ENCODE measurements at places on chromosomes 1 and 21.
A peak's percentile ranks its signal among the peaks of the same experiment; 100 is the strongest.

- no peak for DNase-seq
Measured at GRCh38 chr1:25856856-25857255, 2.4 kb downstream of the AUNIP start.

DNA sequence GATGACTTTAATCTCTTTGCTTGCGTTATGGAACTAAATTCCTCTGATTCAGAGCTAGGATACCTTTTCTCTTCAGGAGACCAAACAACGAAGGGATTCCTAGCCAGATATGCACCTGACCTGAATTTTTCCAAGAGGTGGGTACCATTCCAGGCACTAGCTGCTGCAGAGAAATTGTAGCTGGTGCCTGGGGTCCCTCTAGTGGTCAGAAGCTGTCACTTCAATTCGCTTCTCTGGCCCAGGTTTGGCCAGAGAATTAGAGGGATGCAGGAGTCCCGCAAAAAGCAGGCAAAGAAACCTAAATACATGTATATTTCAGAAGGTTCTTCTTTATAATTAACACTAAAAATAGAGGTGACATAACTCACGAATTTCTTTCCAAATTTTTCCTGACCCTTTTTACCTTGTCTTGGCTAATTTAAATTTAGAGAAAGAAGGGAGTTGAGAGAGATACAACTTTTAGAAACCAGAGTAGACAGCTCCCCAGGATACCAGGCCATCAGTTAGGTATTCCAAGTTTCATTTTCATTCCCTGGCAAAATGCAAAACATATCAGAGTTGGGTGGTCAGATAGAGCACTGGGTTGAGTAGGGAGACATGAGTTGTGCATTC, 9.6 kb downstream of the ACKR1 start:
- DNase-seq = no peak

GRCh38 chr1:72936151-72936740, 653.9 kb upstream of the NEGR1 start:
- no peak for DNase-seq

DNA sequence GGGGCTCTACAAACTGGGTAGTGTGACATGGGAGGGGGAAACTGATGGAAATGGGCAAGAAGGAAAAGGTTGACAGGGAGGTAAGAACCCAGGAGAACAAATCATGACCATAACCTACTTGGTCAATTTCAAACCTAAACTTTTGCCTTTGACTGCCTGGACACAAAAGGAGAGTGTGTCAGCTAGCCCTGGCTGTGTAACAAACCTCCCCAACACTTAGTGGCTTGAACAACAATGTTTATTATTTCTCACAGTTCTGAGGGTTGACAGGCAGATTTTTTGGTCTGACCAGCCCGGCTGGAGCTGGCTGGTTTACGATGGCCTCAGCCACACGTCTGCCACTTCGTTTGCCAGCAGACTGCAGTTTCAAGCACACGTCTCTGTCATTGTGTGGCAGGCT, 92.5 kb downstream of the WDR4 start:
- DNase-seq = no peak

- DNase-seq = peak; percentile 39
Measured at GRCh38 chr1:209527372-209527771, 56.1 kb upstream of the CAMK1G start.

DNA sequence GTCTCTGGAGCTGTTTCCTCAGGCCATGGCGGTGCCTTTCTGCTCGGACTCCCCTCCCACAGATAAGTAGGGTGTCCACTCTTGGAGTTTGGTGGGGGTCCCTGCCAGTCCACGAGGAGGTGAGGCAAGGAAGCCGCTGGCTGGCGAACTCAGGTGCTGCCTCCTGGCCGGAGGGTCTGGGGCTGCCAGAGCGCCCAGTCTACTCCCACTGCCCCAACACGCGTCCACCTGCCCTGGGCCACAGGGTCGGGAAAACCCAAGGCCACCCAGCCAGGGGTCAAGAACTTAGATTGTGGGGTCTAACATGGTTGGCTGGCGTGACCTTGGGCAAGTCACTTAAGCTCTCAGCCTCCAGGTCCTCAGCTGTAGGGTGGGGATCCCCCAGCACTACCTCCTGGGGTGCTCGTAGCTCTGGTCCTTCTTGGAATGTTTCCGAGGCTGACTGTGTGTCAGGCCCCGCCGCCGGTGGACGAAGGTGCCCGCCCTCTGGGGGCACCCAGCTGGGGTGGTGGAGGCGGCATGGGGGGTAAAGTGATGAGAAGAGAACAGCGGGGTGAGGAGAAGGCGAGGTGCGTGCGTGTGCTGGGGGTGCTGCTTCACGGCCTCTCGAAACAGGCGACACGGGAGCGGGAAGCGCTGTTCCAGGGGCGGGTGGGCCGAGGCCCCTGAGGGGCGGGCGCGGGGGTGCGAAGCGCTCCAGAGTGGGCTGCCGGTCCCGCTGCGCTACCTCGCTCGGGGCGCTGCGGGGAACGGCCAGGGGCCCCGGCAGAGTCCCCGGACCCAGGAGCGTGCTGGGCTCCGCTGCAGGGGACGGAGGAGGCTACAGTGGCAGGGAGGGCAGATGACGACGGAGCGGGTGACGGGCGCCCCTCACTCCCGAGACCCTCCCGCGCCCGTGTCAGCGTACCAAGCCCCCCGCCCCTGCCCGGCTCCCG, 1.2 kb downstream of the SH2D5 start:
- DNase-seq = no peak

DNA sequence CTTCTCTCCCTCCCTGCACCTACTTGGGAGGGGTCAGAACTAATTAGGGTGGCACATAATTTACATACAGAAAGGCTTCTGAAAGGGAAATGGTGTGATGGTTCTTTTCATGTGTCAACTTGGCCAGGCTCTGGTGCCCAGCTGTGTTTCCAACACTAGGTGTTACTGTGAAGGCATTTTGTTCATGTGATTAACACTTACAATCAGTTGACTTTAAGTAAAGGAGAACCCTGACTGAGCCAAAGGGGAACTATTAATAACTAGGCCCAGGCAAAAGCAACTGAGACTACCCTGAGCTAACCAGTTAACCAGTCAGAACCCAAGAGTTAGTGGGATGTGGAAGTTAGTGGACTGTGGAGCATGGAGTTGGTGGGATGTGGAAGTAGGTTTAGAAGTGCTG, 114.9 kb downstream of the SEC16B start:
- DNase-seq = no peak

DNA sequence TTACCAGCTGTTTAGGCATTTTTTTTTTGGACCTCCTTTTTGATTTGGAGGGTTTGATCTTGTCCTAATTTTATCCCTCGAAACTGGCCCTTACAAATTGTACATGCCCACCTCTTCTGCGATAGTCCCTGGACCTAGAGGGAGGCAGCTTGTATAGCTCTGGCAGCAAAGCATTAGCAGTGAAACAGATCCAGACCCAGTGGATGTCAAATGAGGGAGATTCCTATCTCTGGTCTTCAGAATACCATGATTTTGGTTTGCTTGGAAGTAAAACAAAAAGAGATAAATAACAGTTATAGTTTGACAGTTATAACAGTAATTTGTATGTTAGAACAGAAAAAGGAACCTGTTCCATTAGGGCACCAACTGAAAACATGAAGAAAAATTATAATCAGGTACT, 123.6 kb downstream of the MIS18A start:
- no peak for DNase-seq

DNA sequence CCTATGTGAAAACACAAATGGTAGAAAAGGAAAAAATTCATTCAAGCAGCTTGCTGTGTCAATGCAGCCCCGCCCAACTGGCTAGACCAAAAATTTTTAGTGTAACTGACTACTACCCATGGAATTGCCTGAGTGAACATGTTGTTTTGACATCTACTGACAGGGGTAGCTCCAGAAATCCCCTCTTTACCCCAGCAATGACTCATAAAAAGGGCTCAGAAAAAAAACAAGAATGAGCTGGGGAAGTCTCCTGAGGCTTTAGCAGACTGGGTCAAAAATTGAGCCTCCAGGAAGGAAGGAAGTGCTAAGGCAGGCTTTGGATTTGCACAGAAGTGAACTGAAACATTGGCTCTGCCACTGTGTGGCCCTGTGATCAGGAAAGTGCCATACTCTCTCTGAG, 24.4 kb upstream of the FGGY start:
- peak; percentile 44 for DNase-seq

DNA sequence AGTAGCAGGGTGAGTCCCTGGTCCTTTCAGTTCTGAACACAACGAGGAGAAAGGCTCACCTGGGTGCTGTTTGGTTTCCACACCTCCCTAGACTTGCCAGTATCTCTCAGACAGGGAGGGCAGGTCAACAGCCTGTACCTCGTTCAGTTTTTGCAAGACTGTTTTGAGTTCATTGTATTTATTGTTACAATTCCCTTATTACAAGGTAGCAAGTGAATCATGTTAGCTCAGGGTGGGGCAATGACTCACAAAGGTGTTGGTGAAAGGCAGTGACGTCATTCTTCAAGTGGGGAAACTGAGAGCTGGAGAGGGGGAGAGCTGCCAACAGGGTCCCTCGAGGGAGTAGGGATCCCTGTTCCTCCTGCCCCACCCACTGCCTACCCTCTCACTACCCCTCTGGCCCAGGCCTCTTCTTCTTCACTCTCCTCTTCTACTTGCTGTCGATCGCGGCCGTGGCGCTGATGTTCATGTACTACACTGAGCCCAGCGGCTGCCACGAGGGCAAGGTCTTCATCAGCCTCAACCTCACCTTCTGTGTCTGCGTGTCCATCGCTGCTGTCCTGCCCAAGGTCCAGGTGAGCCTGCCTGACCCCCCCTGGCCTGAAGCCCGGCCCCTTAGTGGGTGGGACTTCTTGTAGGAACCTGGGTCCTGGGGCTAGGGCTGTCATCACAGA, 13.4 kb downstream of the SERINC2 start:
- DNase-seq = no peak

DNA sequence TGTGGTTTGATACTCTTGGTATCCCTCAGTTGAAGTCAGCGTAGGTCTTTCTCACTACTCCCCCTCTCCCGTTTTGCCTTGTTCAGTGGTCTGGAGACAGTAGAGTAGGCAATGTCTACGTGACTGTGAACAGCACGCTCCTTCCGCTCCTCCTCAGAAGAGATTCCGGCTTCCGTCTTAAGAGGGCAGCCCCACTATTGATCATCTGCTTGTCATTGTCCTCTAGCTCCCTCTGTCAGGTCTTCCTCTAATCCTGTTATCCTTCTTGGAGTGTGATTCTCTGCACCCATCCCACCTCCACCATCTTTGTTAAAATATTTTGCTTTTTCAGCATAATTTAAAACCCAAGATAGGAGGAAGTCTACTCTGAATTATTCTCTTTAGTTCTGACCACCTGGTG, 129.9 kb upstream of the KCNK2 start:
- DNase-seq = no peak

- no peak for DNase-seq
Measured at GRCh38 chr1:67052741-67053534, 1.0 kb downstream of the SLC35D1 start.

DNA sequence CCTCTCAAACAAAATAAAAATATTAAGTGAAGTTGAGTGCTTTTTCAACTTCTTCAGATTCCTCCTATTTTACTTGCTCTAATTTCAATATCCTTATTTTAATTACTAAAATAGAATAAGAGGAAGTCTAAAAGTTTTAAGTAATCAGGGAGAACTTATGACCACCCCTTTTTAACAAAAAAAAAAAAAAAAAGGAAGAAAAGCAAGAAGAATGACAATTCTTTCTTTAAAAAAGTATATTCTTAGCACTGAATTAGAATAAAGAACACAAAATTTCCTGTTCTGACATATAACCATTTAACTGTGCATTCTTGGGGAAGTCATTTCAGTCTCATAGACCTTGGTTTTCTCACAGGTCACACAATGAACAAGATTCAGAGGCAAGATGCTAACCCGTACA, 46.8 kb downstream of the SAMSN1 start:
- DNase-seq = no peak

GRCh38 chr1:161082996-161083747, 6.2 kb downstream of the NECTIN4 start:
- DNase-seq = peak; percentile 80

GRCh38 chr1:204962742-204963632, 80.0 kb upstream of the CNTN2 start:
- DNase-seq = no peak

- peak; percentile 40 for DNase-seq
Measured at GRCh38 chr1:172823534-172823933, 164.6 kb downstream of the FASLG start.

GRCh38 chr1:47459253-47459788, 21.5 kb downstream of the FOXD2 start:
- DNase-seq = no peak

GRCh38 chr1:45924736-45925135, 121.3 kb downstream of the MAST2 start:
- DNase-seq = no peak

GRCh38 chr1:228197555-228198147, 10.2 kb upstream of the OBSCN start:
- no peak for DNase-seq

GRCh38 chr1:8135250-8135649, 109.1 kb upstream of the ERRFI1 start:
- DNase-seq = no peak
